ENCODE measurements at places on chromosomes 11 and 22.
A peak's percentile ranks its signal among the peaks of the same experiment; 100 is the strongest.

DNA sequence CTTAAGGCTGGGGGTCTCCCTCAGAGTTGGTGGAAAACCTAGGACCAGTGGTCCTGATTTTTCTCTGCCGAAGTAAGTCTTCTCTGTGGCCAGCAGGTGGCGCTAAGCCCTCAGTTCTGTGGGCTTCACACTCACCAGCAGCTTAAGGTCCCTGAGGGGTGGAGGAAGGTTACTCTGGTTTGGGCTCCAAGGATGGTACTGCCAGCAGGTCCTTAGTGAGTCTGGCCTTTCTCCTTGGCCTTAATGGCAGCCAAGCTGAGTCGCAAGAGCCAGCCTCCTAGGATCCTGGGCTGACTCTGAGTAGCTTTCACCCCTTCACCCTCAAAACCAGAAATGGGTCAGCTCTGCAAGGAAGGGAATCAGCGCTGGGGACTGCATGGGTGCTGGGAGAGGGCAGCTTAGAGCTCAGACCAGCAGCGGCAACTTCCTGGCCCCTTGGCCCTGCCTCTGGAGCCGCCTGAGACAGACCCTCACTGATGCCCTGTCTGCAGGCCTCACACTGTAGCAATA is 4.4 kb downstream of the KCNJ11 start:
- DNase-seq, result peak; percentile 60

- no peak for DNase-seq
Observed at GRCh38 chr11:85866137-85866827, 11.1 kb downstream of the CCDC83 start.

- DNase-seq, result no peak
Observed at GRCh38 chr11:10568486-10568941, at the start of gene LYVE1. Gene LYVE1 (minus strand): TSS chr11:10568665. CDS start chr11:10568532, 133 bp downstream.

DNA sequence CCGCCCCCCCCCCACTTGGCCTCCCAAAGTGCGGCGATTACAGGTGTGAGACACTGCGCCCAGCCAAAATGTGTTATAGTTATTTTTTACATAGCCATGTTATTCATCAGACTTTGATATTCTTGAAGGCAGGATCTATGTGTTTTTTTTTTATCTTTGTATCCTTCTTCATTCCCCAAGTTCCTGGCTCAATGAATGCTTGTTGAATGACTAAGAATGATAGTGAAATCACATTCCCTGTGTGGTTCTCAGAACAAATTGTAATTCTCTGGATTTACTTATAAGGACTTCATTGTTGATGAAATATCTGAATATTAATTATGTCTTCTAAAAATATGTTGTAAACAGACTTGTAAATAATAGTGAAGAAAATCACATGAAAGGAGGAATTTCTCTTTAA is 33.5 kb downstream of the MMP7 start:
- DNase-seq, result no peak

- no peak for DNase-seq
Observed at GRCh38 chr11:78572394-78572793, 2.3 kb downstream of the NARS2 start.

DNA sequence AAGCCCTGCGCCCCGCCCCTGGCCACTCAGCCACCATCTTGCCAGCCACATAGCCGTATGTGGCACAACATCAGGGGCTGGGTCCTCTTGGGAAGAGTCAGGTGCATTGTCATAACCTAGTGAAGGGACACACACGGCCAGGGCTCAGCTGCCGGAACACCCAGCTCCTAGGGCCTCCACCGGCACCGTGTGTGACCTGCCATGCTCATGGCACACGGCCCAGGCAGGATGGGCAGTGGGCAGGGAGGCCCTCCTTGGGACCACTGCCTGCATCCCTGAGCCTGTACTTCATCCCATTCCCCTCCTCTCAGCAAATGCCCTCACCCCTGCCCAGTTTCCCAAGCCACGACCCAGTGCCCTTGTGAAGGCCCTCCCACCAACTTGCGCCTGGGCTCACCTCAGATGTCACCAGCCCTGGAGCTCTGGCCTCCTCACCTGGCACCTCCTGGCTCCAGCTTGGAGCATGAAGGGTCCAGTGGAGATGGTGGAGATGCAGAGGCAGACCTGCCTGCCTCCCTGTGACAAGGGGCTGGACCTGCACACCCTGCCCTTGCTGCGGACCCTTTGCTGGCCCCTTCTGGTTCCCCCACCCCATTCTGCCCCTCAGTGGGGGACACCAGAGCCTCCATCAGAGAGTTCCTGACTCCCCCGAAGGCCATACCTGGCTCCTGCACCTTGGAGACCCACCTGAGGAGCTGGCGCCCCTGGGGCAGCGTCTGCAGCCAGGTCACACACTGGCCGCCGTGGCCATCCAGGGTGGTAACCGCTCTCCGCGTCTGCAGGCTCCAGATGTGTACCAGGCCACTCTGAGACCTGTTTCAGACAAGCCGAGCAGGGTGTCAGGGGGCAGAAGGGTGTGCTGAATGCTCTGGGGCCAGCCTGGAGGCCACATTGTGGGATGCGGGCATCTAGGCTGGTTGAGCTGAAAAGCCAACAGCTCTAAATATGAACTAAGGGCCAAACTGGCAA is 34.5 kb downstream of the GNB1L start:
- no peak for DNase-seq

DNA sequence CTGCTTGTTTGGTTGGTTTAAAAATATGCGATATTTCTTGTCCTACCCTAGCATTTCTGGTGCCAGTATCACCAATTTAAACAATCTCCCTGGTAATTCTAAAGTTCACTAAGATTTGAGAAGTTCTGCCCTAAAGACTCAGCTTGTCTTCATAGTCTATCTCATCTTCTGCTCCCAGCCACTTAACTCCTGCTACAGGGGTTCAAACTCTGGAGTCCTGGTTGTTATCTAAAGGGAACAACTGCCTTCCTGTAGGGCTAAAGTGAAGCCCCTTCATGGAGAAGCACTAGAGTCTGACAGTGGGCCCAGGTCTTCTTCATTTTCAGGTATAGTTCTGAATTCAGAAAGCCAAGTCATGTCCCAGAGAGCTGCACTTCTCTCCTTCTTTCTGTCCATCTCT is 73.2 kb downstream of the CTNND1 start:
- DNase-seq, result no peak

GRCh38 chr11:75154646-75155569 is 4.0 kb downstream of the SLCO2B1 start:
- DNase-seq, result no peak

- DNase-seq, result no peak
Observed at GRCh38 chr11:6568191-6568918, 35.1 kb downstream of the RRP8 start.

DNA sequence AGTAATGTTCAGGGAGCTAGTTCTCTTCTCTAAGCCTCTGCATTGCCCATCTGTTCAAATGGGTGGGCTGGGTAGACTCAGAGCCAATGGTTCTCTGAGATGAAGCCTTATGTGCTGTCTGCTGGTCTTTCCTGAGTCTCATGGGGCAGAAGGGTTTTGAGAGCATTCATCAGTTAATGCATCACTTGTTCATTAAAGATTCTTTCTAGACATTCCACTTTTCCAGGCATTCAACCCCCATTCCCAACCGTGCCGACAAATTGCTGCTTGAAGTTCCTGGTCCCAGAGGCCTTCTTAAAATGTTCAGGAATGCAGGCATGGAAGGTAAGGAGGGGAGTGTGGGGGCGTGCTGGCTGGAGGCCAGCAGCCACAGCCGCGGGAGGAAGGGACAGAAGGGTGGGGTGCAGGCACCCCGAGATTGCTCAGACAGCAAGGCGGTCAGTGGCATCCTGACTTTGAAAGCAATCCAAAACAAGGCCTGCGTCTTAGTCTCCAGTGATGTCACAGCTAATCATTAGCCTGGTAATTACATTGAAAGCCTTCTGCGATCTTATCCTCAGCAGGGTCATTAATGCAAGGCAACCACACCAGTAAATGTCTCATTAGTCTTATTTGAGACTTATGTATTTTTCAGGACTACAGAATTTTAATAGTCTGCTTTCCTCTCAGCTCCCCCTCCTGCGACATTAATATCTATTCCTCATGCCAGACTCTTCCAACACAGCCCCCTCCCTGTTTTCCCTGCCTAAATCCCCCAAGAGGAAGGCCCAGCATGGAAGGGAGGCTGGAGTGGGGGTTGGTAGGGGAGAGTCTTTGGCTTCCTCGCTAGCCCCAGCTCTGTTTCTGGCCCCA is 328.8 kb downstream of the MIAT start:
- no peak for DNase-seq

GRCh38 chr11:120675171-120675570 is 163.6 kb downstream of the GRIK4 start:
- DNase-seq, result no peak

DNA sequence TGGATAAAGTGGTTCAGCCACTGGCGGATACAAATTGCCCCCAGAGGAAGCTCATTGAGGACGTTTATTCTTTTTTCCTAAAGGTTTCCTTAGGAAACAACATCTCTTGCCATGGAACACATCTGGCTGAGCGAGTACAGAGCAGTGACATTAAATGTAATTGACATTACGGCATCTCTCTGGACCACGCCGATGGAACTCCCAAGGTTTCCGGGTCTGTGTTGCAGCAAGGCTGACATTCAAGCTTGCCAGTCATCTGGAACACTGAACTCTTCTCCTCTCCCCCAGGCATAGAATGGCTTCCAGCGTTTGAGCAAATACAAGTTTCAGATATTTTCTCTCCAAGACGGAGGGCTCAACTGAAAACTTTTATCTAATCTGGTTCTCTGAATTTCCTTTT is 42.1 kb downstream of the CLMP start:
- DNase-seq, result no peak

GRCh38 chr11:121586750-121587149 is 134.0 kb upstream of the SORL1-AS1 start:
- DNase-seq, result no peak

GRCh38 chr11:122159173-122159721 is 43.2 kb upstream of the BLID start:
- DNase-seq, result no peak

- DNase-seq, result no peak
Observed at GRCh38 chr11:16160146-16160545, 196.2 kb downstream of the SOX6 start.

DNA sequence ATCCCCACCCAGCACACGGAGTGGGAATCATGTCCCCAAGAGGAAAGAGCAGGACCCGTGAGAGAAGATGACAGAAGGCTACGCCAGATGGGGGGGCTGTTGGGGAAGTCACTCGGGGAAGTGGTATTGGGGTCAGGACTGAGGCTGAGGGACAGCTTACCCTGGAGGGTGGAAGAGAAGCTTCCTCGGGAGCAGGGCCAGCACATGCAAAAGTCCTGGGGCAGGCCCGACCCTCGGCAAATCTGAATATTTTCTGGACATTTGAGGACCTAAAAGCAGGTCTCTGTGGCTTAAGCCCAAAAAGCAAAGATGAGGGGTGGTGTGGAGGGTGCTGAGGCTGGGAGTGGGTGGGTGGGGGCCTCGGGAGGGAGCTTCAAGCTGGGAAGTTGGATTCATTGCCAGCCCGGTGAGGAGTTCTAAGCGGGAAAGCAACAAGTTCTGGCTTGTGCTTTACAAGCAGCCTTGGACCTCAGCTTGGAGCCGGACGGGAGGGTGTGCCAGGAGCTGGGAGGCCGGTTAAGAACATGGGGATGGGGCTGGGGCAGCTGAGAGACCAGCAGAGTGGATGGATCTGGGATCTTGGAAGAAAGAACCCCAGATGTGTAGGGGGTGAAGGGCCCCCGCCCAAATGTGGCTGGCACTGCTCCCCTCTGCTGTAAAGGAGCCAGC is 34.9 kb downstream of the GRAMD4 start:
- no peak for DNase-seq

GRCh38 chr11:64099436-64099835 is 63.7 kb downstream of the FLRT1 start:
- no peak for DNase-seq

GRCh38 chr11:105937738-105938137 is 84.3 kb downstream of the MSANTD4 start:
- no peak for DNase-seq

DNA sequence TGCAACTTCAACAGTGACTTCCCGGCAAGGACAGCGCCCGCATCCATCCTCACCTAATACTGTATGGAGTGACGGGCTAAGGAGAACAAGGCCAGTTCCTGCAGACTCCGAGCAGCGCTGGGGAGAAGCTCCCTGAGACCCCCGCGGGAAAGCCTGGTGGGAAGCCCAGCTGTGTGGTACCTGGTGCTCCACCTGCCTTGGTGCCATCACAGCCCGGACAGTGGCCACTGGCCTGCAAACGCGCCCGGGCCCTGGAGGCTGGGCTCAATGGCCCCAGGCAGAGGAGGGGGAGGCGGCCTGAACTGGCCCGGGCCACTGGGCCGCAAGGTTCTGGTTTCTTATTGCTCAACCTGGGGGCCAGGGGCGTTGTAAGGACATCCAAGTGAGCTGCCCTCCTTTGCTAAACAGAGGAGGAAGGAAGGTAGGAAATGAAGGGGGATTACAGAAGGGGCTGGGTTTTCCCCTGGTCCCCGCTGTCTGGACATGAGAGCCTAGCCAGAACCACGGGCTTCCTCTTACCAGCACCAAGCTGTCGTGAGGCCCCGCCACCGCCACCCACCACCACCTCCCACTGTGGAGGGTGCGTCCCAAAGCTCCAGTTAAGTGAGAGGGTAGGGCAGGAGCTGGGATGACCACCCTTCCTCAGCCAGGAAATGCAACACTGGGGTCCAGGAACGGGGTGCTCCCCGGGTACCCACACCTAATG is 8.5 kb upstream of the CDC42BPG start:
- no peak for DNase-seq

- no peak for DNase-seq
Observed at GRCh38 chr11:114416441-114416961, 16.0 kb downstream of the RBM7 start.

DNA sequence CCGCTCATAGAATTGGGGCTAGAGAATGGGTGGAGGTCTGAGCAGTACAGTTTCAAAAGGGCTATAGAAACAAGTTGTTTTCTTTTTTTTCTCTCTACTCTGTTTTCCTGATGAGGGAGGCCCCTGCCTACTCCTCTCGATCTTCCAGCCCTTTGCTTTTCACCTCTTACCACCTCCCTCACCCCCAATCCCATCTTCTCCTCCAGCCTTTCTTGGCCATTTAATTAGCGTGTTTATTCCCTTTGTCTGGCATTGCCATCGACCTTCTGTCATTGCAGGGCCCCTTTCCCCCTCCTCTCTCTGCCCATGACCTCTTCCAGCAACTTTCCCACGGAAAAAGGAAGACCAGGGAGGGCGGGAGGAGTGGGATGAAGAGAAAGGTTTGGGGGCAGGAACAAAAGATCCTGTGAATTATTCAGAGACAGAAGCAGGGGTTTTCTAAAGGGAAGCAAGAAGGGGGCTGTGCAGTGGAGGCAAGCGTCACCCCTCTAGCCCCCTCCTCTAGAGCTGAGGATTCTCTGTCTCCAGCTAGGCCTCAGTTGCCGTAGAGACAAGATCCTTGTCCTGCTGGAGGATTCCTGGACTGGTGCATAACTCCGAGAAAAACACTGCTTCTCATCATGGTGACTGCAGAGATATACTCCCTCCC is 12.9 kb downstream of the DTX4 start:
- no peak for DNase-seq

Measured in GM12864 (cell line).